ENCODE measurements at places on chromosomes 4 and X.

GRCh38 chr4:73583666-73584065, 36.6 kb downstream of the RASSF6 start:
- DNase-seq = no peak

DNA sequence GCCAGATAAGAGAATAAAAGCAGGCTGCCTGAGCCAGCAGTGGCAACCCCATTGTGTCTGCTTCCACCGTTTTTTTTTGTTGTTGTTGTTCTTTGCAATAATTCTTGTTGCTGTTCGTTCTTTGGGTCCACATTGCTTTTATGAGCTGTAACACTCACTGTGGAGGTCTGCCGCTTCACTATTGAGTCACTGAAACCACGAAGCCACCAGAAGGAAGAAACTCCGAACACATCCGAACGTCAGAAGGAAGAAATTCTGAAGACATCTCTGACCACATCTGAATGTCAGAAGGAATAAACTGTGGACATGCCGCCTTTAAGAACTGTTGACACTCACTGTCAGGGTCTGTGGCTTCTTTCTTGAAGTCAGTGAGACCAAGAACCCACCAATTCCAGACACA, 110.5 kb downstream of the PCDH18 start:
- DNase-seq = no peak

- DNase-seq = no peak
Observed at GRCh38 chr4:82519776-82520175, 42.0 kb downstream of the TMEM150C start.

GRCh38 chr4:10081218-10081606, 35.4 kb downstream of the WDR1 start:
- DNase-seq = no peak

GRCh38 chr4:4256799-4257198, 8.8 kb upstream of the TMEM128 start:
- no peak for DNase-seq

DNA sequence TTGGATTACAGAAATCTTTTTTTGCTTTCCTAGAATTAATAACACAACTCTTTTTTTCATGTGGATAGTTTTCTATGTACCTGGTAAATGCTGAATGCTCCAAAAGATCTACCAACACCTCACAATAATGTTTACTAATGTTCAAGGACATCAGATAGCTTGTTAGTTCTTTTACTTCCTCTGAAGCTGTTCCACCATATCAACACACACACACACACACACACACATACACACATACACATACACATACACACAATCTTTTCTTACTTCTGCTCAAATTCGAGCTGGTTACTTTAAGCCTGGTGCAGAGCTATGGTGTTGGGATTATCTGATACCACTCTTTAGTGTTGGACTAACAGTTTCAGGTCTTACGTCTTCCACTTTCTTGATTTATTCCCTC, 28.3 kb upstream of the TMPRSS11D start:
- no peak for DNase-seq

GRCh38 chrX:100695302-100695701, 36.6 kb downstream of the SYTL4 start:
- DNase-seq = no peak

DNA sequence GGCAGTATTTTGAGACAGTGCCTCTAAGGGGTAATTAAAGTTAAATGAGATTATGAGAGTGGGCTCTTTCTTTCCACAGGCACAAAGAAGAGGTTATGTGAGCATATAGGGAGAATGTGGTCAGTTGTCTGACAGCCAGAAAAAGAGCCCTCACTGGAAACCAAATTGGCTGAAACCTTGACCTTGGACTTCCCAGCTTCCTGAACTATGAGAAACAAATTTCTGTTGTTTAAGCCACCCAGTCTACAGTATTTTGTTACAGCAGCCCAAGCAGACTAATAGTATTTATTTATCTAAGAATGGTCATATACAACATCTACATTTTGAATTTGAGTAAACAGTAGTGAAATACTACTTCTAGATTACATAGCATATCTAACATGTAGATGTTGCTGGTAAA, 473.8 kb downstream of the IL15 start:
- no peak for DNase-seq

DNA sequence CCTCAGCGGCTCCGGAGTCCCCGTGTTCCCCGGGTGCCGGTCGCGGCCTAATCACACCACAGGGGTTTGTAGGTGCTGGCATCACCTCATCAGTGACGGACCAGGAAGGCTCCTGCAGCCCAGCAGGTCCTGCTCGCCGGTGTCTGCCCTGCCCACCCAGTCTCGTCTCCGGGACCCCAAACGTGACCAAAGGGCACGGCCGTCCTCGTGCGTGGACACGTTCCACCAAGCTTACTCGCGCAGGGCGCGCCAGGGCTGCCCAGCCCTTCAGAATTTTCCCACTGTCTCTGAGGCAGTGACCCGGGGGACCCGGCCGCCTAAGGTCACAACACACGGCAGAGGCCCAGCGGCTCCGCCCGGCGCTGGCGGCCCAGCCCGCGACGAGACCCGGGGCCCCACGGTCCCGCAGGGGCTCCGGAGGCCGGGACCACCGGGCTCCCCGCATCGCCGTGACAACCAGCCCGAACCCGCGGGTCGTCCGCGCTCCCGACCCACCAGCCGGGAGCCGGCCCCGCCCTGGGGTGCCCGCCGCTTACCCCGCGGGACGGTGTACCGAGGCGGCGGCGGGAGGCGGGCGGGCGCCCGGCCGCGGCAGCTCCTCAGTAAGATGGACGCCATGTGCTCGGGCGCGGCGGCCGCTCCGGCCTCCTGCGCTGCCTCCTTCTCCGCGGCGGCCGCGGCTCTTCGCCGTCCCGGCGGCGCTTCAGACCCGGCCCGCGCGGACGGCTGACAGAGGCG, 454 bp downstream of the LETM1 start:
- DNase-seq = no peak

GRCh38 chr4:1851575-1852410, 4.2 kb downstream of the LETM1 start:
- no peak for DNase-seq

DNA sequence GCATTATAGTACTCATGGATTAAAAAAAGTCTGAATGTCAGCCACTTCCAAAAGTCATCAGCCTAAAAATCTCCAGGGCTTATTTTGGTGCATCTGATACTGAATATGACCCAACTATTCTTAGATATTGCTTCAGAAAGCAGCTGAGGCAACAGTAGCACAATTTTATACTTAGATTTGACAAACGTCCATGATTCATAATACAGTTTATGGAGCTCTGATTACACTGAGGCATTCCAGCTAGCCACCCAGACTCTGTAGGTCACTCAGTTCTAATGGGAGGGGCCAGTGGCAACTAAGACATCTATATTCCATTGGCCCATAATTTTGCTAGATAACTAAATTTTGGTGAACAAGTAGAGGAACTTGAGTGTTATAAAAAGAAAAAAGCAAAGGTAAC, 10.3 kb downstream of the SPATA4 start:
- no peak for DNase-seq

GRCh38 chr4:87005690-87006425, 71.0 kb downstream of the AFF1 start:
- DNase-seq = no peak

DNA sequence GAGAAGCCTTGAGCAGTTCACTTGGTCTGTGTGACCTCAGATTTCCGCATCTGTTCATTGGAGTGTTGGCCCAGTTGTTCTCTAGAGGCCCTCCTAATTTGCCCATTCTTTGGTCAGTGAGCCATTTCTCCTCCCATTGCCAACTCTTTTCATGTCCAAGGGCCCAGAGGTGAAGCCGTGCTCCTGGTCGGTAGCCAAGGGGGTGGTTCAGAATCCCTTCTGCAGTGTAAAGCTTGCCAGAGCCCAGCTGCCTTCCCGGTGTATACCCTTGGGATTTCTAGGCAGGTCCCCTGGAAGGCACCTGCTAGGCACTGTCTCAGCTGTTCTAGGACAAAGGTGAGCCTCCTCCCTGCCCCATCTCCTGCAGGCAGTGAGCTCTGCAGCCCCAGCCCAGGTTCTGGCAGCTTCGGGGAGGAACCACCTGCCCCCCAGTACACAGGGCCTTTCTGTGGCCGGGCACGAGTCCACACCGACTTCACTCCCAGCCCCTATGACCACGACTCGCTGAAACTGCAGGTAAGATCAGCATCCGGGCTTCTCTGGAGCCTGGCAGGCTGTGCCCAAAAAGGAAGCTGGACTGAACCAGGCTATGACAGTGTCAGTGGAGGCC, 12.3 kb downstream of the SASH3 start:
- no peak for DNase-seq

DNA sequence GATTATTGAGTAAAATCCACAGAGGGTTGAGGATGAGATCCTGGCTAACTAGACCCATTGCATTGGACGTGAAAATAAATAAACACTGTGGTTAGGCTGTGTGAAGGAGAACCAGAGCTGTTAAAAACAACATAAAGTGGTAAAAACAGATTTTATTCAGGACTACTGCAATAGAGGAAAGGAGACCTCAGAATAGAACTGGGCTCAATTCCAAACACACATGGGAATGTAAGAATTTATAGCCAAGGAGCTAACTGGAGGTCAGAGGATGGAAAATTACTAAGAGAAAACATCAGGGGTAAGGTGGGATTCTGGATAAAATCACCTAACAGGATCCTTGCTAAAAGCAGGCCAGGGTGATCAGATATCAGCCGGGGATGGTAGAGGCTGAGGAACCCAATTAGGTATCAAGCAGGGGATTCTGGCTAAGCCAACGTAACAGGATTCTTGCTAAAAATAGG, 112.4 kb downstream of the RNF150 start:
- DNase-seq = no peak
